ENCODE measurements at places on chromosomes 11 and 22.
A peak's percentile ranks its signal among the peaks of the same experiment; 100 is the strongest.

- DNase-seq = no peak
These were observed 12.1 kb downstream of the CCDC81 start for GRCh38 chr11:86386746-86387145.

- DNase-seq = no peak
These were observed 154.6 kb downstream of the MAML2 start for GRCh38 chr11:96188243-96189006.

- DNase-seq = no peak
These were observed 26.2 kb upstream of the ME3 start for GRCh38 chr11:86698639-86699038.

DNA sequence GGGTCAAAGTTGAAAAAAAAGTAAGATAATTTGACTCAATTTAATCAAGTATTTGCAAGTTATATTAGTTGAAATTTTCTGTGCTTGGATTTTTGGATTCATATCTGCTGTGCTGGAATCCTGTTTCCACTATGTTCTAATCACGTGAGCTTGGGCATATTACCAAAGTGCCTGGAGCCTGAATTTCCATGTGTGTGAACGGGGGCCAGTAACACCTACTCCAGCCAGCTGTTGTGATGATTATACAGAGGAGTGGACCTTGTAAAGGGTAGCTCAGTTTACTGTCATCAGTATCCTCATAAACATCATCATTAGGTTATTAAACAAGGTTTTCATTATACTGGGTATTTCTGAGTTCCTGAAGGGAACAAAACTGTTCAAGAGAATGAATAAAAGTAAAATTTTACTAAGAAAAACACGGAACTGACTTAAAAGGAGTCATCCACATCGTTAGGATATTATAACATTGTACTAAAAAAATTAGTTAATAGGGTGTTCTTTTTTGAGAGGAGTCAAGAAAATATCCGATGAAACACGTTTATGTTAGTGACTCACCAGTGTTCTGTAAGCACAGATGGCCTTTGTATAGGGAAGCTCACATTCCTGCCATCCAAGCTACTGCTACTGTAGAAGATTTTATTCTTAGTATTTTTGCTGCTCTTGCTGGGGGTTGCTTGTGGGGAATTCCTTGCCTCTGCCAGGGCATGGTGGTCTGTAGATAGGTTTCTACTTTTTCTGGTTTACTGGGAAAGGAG, 144.1 kb downstream of the ARHGAP42 start:
- DNase-seq = no peak

DNA sequence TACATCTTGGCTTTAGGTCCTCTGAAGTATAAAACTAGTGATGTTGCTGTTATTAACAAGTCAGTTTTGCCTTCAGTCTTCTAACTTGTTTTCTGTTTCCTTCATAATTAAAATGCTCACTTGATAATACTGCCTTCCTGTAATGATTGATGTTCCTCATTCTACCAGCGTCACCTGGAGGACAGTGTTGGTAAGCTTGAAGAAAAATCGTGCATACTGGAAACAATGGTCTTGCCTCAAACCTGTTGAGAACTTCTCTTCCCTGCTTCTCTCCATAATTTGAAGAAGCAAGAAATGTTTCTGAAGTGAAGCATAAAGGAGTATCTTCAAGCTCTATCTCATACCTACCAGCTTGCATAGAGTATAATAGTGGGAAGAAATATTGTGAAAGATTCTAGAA, 3.0 kb downstream of the YWHAH start:
- no peak for DNase-seq

GRCh38 chr22:37269936-37270678, 12.2 kb upstream of the CYTH4 start:
- DNase-seq = no peak

DNA sequence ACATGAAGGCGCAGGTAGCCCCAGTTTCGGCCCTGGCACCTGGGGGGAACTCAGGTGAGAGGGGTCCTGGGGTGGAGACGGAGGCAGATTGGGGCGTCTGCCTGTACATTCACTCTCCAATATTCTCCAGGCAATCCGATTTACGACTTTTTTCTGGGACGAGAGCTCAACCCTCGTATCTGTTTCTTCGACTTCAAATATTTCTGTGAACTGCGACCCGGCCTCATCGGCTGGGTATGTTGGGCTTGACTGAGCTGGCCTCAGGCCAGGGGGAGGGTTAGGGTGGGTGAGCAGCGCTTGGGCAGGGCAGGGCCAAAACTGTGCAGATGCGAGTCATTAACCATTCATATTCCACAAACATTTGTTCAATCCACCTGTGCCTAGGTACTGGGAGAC, 1.7 kb downstream of the TM7SF2 start:
- DNase-seq = no peak

GRCh38 chr11:9347100-9347499, 32.7 kb upstream of the TMEM41B start:
- DNase-seq = no peak

DNA sequence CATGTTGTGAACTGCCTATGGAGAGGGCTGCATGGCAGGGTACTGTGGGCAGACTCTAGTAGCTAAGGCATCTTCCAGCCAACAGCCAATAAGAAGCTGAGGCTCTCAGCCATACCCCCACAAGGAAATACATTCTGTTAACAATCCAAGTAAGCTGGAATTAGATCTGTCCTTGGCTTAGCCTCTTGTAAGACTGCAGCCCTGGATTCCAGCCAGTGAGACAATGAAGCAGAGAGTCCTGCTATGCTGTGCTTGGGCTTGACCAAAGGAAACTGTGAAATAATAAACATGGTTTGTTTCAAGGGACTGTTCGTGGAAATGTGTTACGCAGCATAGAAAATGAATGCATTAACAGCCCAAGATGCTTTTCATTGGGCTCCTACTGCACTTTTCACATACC, 1097.4 kb upstream of the CCDC90B start:
- no peak for DNase-seq

- no peak for DNase-seq
These were observed 50.2 kb downstream of the GRM5 start for GRCh38 chr11:89015614-89016013.

- peak; percentile 84 for DNase-seq
These were observed 3.3 kb upstream of the GRK2 start for GRCh38 chr11:67262731-67263675.

- no peak for DNase-seq
These were observed 32.9 kb upstream of the SYT13 start for GRCh38 chr11:45319077-45319476.

Measured in right forelimb (tissue), 1 donor.